Urothelium cell line (cell line): ENCODE measurements at places on chromosomes 12 and 14.
A peak's percentile ranks its signal among the peaks of the same experiment; 100 is the strongest.

DNA sequence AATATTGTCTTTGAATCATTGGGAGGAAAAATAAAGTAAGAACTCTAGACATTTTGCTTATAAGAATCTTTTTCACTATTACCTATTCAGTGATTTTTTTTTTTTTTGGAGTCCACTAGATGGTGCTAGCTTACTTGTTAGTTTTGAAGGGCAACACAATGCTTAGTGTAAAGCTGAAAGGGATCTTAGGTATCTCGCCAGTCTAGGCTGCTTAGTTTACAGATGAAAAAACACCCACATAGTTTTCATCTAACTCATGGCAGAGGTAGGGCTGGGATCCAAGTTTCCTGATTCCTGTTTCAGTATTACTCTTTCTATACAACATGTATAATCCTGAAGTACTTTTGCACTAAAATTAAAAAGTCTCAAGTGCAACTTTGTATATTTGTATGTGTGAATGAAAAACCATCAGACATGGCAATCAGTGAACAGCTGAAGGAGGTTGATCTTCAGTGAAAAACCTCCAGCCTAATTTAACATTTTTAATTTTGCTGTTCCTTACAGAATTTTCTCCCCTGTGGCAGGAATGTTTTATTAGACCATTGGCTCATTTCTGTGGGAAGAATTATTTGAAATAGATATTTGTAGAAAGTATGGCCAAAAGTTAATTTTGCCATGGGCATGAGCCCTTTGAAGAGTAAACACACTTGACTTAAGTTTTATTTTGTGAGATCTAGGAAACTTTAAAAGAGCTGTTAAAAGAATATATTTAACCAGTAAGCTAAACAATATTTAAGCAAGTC lies 40.7 kb downstream of the LRRIQ1 start:
- peak; percentile 48 for DNase-seq

DNA sequence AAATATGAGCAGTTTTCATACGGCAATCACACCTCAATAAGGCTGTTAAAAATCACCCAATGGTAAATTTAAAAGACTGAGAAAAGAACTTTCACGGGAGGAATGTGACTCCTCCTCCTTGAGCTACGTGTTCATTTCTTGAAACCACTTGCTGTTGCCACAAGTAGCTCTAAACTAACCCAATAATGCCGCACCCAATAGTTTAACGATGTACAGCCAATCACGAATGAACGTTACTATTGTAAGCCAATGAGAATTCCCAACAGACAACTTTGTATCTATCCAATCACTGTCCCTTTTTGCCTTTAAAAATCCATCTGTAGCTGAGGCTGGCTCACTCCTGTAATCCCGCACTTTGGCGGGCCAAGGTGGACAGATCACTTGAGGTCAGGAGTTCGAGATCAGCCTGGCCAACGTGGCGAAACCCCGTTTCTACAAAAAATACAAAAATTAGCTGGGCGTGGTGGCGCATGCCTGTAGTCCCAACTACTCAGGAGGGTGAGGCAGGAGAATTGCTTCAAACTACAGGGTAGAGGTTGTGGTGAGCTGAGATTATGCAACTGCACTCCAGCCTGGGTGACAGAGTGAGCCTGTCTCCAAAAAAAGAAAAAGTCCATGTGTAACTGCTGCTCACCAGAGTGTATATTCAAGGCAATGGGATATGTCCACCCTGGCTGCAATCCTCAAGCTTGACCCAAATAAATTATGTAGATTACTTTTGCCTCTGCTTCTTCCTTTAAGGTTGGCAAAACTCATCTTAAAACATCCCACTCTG lies 24.4 kb upstream of the BTBD6 start:
- no peak for DNase-seq

DNA sequence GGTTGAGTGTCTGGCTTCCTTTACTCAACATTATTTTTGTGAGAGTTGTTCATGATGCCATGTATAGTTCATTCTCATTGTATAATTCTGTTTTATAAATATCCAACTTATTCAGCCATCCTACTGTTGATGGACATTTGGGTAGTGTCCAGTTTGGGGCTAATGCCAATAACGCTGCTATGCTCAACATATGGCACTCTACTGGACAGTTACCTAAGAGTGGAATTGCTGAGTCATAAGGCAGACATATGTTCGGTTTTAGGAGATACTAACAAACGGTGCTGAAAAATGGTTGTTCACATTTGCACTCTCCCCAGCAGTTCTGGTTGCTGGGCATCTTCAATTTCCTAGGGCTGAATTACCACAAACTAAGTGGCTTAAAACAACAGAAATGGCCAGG lies 28.7 kb upstream of the P2RX4 start:
- no peak for DNase-seq

DNA sequence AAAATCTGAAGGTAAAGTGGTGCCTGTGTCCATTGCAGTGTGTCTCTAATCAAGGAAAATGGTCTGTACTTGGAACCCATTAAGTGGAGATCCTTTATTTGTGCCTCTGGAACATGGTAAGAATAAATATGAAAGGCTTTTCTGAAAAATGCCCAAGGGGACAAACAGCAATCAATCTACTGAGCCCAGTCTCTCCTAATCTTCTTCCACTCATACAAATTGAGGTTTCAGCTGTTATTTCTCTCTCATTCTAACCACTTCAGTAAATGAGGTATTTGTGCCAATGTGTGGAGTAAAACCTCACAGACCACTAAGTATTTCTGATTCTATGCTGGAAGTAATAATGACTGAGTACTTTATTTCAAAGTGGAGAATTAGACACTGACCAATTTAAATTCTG lies 82.3 kb upstream of the ST8SIA1 start:
- no peak for DNase-seq

GRCh38 chr12:8916154-8916553 lies 1.8 kb downstream of the PHC1 start:
- DNase-seq: no peak

GRCh38 chr14:105419195-105420091 lies at the start of gene MTA1:
Gene MTA1, plus strand, starts transcription at chr14:105419827. Its CDS starts 209 bp downstream, at chr14:105420036.
- peak; percentile 73 for DNase-seq

DNA sequence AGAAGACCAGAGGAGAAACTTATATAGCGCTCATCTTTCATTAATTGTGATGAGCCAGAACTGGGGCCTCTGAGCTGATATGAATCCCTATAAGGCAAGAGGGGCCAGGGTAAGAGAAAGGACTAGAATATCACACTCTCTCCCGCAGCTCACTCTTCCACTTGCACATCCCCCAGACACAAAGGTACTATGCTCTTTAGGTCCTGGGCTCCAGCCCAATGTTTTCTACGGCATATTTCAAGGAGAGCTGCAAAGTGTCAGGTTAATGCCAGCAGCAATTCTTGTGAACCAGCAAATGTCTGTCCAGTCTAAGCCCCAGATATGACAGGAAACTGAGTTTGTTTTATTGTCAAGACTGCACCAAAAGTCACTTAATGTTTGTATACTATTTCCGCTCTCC lies 29.4 kb downstream of the PPP2R5E start:
- no peak for DNase-seq

- no peak for DNase-seq
Observed at GRCh38 chr12:66804563-66804974, 125.7 kb upstream of the GRIP1 start.

DNA sequence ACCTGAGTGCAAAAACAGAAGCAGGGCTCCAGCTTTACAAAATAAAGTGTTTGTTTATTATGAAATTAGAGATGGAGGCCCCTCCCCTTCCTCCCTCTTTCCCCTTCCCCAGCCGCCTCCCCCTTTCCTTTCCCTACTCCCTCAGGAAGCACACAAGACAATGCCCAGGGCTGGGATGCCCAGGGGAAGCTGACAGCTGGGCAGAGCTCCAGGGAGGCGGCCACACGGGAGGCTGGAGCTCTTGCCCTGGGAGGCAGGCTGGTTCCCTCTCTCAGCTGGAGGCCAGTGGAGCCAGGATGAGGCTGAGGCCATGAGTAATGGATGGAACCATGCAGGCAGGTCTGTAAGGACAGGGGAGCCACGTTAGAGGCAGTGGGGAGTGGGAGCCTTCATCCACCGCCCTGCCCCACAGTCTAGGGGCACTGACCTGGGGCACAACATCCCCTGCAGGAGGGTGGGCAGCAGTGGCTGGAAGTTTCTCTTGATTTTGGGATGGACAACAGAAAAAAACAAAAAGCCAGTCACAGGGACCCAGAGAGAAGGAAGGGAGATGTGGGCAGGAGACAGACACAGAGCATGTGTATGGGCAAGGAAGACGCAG lies 5.1 kb downstream of the PSMB11 start:
- DNase-seq: no peak

DNA sequence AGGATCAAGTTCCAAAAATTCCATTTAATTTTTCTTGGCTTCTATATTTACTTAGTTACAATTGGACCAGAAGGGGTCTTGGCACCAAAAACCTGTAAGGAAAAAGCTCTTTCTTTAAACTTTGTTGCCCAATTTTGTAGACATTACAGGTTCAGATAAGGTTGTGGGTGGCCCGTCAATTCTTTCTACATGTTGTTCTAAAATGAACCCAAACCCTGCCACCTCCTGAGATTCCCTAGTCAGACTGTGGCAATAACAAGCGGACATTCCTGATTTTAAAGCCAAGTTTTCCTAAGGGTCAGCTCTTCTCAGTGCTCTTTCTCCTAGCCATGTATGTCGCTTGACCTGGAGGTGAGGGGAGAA lies 45.0 kb upstream of the GSG1 start:
- no peak for DNase-seq

DNA sequence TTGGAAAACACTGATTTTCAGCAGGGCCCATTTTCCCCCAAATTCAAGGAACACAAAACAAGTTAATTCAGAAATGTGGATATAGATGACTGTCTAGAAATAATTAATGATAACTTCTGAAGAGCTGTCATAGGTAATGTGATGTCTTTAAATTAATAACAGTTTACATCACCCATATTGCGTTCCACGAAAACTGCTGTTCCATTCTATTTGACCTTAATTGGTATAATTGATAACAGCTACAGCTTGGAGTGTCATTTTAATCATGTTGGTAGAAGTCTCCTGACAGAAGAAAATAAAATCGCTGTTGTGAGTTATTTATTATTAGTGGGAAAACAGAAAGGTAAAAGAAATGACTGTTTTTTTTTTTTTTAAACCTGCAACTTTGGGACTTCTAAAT lies 36.3 kb upstream of the MGAT4C start:
- DNase-seq: no peak

DNA sequence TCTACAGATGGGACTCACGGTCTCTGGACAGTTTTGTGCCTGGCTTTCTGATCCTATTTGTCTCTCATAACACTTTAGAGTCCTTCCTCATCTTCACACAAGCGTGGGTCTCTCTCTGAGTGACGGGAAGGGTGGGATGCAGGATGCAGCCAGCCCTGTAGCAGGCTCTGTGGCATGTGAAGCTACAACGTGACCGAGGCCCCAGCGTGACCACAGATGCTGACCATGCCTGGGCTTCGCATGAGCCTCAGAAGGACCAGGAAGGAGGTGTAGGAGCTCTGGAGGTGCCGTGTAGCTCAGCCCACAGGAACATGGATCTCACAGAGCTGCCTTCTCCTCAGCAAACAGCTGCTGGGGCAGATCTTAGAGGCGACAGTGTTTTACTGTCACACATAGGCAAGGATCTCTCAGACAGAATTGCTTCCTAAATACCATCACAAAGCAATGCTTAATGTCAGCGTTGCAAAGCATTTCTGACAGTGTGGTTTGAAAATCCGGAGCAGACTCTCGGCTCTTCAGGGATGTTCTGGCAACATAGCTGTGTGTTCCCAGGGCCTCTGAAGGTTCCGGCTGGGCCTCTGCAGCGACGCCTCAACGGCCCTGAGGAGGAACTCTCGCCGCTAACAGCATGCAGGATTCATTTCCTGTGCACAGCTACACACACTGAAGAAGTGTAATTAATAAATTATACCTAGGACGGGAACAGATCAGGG lies 21.9 kb downstream of the ANKLE2 start:
- DNase-seq: no peak

GRCh38 chr12:124233846-124234640 lies 60.9 kb upstream of the RFLNA start:
- peak; percentile 26 for DNase-seq

DNA sequence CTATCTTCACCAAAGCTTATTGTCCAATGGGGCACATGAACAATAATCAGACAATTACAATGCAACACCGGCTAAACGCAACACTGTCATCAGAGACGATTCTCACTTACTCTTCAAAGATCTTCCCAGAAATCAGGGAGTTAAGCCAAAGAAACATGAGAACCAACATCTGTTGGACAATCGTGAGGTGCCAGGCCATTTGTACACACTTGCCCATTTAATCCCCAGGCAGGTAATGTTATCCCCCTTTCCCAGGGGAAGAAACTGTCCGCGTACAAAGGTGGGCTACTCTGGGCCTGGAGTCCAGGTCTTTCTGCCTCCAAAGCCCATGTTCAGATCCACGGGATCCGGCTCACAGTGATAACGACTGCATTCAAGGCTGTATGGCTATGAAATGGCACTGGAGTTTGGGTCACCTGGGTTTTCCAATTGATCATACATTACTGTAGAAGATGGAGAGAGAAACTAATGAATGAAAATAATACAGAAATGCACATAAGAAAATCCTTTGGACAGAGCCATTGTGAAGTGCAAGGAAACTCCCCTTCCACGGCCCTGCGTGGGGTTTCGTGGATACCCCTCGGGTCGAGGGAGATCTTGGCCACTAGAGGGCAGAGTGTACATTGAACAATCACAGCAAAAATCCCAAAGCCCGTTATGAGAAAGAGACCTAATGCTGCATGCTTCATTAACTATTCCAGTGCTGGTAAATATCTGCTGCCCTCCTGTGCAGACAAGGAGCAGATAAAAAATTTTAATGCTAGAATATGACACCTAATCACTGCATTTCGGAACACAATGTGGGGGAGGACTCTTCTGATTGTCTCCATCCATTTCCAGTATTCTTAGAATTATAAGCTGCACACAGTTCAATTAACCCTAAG lies 111.4 kb downstream of the EGLN3 start:
- peak; percentile 67 for DNase-seq

DNA sequence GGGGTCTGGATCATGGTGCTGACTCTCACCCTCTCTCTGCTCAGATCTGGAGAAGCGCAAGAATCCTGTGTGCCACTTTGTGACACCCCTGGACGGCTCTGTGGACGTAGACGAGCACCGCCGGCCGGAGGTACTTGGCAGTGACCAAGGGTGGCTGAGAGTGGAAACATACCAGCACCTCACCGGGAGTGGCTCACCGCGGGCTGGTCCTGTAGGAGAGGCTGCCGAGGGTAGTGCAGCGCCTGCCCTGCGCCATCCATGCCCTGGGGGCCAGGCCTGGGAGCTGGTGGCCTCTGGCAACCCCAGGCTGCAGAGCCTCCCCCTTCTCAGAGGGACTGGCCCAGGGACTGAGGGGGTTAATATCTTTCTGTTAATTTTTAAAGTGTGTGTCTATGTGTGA lies 46.2 kb downstream of the IL31 start:
- DNase-seq: no peak

- DNase-seq: no peak
Observed at GRCh38 chr12:49365542-49365941, 1.7 kb upstream of the SPATS2 start.

- DNase-seq: no peak
Observed at GRCh38 chr12:58204071-58204470, 262.7 kb downstream of the ATP23 start.

GRCh38 chr12:118073768-118074167 lies 12.8 kb upstream of the WSB2 start:
- DNase-seq: no peak

GRCh38 chr12:22866406-22866805 lies 241.4 kb downstream of the ETNK1 start:
- no peak for DNase-seq
